ENCODE measurements at places on chromosomes 16 and 17.

GRCh38 chr17:54451051-54451450 is 449.6 kb upstream of the TOM1L1 start:
- DNase-seq = no peak

- no peak for DNase-seq
Measured at GRCh38 chr16:27841911-27842310, 221.6 kb downstream of the GSG1L start.

DNA sequence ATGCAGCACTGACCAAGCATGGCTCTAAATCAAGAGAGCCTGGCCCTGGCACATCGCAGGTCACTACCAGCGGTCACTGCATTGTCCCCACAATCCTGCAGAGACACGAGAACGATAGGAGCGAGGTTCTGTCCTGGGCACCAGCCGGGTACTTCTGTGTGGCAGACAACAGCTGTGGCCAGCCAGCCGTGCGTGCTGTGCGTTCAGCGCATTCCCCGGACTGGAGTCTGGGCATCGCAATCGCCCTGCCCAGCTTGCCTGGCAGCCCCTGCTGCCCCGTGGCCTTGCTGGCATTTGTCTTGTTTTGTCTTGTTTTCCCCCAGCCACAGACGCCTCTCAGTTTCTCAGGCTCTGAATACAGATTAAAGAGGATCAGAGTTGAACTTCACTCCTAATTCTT is 33.9 kb downstream of the COTL1 start:
- DNase-seq = no peak

GRCh38 chr17:39627047-39627711 is 427 bp downstream of the PPP1R1B start:
- DNase-seq = no peak

DNA sequence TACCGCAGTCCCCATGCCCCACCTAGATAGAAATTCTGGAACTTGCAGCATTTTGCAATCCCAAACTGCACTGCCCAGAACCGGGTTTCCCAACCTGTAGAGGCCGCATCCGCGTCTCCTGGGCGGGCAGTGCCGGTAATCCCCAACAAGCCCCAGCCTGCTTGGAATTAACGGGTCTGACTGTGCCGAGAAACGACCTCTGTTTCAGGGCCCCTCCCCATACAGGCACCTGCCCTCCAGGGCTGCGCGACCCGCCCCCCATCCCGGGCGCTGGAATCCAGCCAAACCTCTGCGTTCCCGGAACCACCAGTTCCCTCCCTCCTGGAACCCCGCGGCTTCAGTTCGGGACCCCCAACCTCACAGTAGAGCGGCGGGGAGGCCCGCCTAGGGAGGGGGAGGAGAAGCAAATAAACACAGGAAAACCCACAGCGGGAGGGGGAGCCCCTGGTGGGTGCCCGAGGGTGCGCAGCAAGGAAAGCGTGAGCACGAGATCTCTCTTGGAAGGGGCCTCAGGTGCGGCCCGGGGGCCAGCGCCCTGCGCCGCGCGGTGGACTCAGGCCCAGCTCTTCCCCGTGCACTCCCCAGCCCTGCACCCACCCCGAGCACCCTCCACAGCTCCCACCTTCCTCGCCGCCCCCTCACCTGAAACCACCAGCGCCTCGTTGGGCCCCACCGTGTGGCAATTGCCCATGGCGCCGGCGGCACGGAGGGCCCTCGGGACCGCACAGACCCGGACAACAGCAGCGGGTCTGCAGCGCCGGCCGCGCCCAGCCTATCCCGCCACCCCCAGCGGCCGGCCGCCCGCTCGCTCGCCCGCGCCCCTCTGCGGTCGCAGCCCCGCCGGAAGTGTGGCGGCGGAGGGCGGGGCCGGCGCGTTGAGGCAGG is at the start of gene FLOT2:
TSS of gene FLOT2 (minus strand) at position 850 of the 885 bp plus-strand sequence. CDS start at position 691, 159 bp downstream.
- DNase-seq = peak; percentile 47

DNA sequence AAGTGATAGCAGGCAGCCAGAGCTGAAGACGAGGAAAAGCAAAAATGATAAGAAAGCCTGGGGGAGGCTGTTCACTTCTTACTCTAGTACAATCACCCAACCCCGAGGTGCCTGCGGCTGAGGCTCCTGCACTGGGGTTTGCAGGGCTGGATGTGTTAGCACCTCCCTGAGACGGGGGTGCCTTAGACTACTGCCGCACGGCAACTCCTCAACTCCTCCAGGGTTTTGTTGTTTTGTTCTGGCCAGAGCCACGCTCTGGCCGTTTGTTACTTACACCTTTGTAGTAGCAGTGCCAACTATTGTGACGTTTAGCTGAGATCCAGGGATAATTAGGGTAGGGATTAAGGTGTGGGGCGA is 51.5 kb downstream of the LDHD start:
- no peak for DNase-seq

- DNase-seq = peak; percentile 38
Measured at GRCh38 chr17:45942284-45942683, 47.9 kb downstream of the MAPT start.

DNA sequence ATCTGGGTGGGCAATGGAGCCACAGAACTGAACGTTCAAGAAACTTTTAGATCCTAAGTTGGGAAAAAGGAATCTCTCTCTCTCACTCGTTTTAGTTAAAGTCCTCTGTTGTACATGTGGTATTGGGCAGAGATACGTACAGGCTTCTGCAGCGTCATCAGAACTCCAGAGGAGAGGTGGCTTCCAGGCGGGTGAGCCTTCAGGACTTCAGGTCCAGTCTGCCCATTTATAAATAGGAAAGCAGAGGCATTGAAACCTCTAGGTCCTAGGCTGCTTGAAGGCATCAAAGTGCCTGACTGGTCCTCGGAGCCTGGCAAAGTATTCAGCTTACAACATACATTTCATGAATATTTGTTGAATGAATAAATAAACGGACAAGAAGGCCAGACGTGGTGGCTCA is 8.1 kb upstream of the TNFRSF13B start:
- DNase-seq = no peak

GRCh38 chr16:85724126-85724879 is 26.6 kb downstream of the C16orf74 start:
- no peak for DNase-seq

GRCh38 chr17:42525221-42525620 is 10.8 kb upstream of the NAGLU start:
- DNase-seq = peak; percentile 58

- DNase-seq = peak; percentile 87
Measured at GRCh38 chr16:25007284-25007984, 7.7 kb downstream of the ARHGAP17 start.

DNA sequence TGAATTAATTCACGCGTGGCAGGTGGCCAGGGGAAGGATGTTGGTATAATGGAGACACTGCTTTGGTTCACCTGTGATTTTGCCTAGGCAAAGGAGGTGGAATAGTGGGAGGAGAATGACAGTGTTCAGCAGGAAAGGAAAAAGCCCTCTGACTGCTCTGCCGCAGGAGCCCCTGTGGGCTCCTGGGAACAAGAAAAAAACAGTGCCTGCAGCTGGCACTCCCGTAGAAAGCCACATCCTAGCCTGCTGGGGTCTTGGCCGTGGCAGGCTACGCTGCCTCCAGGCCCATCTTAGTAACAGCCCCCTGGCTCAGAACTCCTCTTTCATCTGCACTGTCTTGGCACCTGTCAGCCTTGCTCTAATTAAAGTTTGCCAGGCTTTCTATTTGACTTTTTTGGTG is 20.6 kb downstream of the ADORA2B start:
- DNase-seq = no peak

- DNase-seq = no peak
Measured at GRCh38 chr17:38942696-38943334, 17.4 kb downstream of the LASP1NB start.

DNA sequence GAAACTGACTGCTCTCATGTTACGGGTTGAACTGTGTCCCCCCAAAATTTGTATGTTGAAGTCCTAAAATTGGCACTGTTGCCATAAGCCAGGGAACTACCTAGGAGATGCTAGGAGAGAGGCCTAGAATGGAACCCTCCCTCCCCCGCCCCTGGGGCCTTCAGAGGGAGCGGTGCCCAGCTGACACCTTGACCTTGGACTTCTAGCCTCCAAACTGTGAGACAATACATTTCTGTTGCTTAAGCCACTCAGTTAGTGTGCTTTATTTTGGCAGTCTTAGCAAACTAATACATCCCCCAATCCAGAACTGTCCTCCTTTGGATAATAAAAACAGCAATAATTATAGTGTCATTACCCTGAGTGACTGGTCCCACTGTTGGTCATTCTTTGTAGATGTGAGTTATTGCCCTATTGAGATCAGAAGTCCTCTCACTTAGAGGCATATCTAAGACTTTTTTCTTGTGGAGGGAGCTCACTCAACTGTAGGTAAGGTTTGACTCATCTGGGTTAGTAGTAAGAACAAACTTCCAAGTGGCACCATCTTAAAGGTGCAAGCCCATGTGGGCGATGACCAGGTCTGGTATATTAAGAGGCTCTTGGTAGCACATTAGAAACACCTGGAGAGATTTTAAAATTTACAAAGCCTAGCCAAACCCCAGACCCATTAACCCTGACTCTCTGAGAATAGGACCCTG is 93.0 kb upstream of the HLF start:
- DNase-seq = no peak

DNA sequence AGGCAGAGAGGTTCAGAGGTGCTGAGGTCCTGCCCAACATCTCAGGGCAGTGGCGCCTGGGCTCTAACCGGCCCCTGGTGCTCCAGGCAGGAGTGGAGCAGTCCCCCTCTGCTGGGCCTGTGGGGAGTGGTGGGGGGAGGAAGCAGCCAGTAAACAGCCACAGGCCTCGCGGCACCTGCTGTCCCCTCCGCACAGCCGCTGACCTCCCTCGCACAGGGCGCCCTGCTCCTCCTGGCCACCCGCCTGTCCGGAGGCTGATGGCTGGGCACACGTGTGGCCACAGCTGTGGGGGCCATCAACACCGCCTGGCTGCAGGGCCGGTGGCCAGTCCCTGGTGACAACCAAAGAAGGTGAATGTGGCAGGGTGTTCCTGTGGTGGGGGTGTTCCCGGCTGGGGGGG is 36.8 kb upstream of the PABPN1L start:
- DNase-seq = no peak

DNA sequence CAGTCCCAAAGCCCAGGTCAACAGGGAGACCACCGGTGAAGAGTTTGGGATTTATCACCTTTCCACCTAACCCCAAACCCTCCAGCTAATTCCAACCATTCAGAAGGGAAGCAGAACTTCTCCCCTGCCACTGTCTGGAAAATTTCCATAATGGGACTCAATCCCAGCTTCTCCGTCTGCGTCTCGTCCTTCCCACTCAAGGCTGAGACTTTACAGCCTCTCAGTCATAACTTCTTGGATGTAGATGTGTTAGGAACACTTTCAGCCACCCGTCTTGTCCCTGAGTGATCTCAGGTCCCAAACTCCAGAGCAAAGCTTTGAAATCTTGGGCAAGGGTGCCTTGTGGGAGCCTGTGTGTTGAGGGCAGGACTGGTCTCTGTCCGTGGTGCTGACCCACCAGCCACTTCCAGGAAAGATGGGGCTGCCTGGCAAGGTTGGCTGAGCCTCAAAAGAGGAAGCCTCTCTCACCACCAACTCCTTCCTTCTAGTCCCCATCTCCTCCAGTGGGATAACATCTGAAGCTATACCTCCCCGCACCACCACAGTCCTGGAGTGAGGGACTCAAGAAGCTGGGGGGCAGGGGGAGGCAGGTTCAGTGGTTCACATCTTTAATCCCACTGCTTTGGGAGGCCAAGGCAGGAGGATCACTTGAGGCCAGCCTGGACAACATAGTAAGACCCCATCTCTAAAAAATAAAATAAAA is 9.3 kb downstream of the GAS2L2 start:
- DNase-seq = peak; percentile 29

GRCh38 chr17:14205992-14206461 is 30.6 kb downstream of the CDRT15 start:
- no peak for DNase-seq

- no peak for DNase-seq
Measured at GRCh38 chr17:77068915-77069314, 71.9 kb upstream of the SEC14L1 start.

- peak; percentile 84 for DNase-seq
Measured at GRCh38 chr17:80746262-80746935, 201.8 kb downstream of the RPTOR start.

GRCh38 chr17:40443196-40443987 is at the start of gene IGFBP4:
IGFBP4 (plus strand) TSS chr17:40443450; CDS start chr17:40443736, 286 bp downstream.
- DNase-seq = peak; percentile 63

DNA sequence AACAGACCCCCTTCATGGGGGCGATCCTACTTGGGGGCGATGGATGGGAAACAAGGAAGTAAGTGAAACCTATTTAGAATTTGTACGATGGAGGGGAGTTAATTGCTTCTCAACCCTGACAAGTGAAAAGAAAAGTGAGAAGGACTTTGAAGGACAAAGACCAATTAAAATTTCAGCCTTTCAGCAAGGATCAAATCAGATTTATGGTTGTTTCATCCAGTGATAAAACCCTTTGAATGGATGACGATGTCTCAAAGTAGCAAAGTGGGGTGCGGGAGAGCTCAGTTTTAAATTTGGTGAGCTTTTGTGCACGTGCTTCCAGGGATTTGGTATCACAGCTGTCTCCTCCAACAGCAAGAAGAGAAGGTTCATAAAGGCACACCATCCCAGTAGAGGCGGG is 51.7 kb downstream of the CMIP start:
- no peak for DNase-seq

DNA sequence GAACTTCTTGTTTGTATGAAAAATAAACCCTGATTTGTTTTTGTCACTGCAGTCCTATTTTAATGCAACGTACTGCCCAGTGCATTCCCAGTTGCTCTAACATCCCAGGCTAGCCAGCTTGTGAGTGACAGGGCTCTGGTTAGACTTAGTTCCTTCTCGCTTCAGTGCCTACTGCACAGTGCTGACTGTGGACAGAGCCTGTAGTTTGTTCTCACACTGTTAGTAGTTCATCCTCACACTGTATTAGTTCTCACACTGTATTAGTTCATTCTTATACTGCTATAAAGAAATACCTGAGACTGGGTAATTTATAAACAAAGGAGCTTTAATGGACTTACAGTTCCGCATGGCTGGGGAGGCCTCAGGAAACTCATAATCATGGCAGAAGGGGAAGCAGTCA is 116.6 kb upstream of the SALL1 start:
- DNase-seq = no peak

DNA sequence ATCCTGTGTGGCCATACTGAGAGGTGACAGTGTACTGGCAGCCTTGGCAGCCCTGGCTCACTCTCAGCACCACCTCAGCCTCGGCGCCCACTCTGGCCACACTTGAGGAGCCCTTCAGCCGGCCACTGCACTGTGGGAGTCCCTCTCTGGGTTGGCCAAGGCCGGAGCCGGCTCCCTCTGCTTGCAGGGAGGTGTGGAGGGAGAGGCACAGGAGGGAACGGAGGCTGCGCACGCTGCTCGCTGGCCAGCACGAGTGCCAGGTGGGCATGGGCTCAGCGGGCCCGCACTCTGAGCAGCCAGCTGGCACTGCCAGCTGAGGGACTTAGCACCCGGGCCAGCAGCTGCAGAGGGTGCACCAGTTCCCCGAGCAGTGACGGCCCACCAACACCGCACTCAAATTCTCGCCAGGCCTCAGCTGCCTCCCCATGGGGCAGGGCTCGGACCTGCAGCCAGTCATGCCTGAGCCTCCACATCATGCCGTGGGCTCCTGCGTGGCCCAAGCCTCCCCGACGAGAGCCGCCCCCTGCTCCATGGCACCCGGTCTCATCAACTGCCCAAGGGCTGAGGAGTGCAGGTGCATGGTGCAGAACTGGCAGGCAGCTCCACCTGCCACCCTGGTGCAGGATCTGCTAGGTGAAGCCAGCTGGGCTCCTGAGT is 184.4 kb upstream of the TOX3 start:
- no peak for DNase-seq

GRCh38 chr16:86653285-86654006 is 75.1 kb downstream of the FOXL1 start:
- peak; percentile 94 for DNase-seq
